HFF-Myc (cell line): ENCODE measurements at places on chromosomes 5 and 9.

DNA sequence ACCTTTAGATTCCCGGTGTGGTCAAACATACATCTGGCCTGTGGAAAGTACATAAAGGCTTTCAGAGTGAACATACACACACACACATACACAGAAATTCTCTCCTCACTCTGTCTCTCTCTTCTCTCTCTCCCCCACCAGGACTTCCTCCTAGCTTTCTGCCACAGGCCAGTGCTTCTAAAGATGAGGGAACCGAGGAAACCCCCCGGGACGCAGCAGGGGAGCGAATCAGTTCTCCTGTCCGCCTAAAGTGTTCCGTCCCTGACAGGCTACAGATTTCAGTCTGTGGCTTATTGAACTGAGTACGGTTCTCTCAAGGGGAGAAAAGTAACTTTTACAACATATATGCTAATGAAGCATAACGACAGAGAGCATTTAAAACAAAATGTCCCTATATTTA lies 75.8 kb downstream of the MED27 start:
- DNase-seq: no peak

DNA sequence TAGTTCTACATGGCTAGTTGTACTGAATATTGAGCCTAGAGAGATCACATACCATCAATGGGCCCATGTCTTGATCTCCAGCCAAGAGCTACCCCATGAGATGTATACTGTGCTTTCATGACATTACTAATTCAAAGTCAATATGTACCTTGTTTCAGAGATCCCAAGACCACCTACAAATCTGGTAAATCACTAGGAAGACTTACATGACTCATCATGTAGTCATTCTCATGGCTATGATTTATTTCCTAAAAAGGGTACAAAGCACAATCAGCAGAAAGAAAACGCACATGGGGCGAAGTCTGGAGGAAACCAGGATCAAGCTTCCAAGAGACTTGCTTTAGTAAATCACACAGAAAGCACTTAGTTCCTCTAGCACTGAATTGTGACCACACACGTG lies 103.0 kb downstream of the PCSK5 start:
- peak; percentile 63 for DNase-seq

GRCh38 chr5:158621391-158621790 lies 478.3 kb downstream of the EBF1 start:
- DNase-seq: no peak

DNA sequence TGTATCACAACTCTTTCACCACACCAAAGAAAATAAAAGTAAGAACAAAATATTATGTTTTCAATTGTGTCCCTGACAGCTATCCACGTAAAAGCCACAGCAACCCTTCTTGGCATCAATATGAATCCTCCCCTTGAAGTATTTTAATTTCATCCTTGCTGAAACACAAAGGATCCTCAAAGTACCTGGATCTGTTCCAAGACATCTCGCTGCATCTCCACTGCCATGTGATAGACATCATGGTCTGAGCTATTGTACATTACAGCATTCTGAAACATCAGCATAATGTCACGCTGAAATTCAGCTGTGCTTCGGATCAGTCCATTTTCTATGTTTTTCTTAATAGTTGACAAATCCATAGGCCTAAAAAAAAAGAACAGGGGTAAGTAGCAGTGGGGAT lies 17.7 kb downstream of the BRD8 start:
- no peak for DNase-seq

DNA sequence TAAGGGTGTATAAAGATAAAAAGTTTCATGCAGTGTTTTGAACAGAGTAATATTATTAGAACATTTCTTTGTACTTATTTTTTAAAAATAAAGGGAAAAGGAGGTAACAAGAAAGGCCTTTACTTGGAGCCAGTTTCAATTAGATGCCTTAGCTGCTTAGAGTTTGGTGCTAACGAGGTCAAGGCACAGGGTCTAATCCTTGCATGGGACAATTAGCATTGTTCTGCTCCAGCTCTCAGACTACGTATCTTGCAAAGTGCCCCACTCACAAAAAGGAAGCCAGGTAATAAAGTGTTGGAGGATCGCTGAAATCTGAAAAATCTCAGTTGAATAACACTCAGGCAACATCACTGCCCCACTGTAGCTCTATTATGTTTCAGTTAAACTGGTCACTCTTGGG lies 2011.3 kb downstream of the EFNA5 start:
- DNase-seq: no peak

DNA sequence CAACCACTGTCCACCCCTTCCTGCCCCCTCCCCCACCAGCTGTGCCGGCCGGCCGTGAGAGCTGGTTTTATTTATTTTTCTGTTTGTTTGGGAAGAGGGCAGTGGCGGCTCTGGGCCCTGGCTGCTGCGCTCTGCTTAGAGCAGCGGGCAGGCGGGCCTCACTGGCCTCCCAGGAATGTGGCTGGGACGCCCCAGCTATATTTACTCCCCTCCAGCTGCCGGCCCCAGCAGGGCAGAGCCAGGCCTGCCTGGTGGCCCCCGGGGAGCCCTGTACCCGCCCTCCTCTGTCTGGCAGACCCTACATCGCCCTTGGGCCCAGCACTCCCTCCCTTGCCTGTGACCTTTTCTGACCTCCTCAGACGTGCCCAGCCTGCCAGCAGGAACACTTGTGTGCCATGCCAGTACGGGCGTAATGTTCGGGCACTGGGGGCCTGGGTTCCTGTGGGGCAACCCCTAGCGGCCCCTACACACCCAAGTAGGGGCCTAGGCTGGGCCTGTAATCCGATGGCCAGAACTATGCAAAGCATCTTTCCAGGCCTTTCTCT lies 7.7 kb downstream of the CXXC5 start:
- DNase-seq: no peak

DNA sequence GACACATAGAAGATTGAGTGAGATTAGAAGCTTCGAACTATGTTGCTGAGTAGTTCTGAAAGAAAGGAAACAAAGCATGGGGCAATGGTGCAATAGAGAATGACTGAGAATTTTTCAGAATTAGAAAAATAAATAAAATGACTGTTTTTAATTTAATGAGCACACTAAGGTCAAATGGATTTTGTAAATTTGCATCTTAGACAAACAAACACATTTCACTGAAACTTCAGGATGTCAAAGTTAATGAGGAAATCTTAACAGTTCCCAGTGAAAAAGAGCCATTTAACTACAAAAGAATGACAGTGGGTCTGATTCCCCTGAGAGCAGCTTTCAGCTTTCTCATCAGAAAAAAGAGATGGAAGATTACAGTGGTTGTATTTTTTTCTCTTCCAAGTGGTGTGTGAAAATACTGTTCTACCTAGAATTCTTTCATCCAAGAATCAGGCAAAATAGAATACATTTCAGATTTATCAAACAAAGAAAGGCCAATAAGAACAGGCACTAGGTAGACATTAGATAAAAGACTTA lies 591.9 kb downstream of the SEMA5A start:
- DNase-seq: no peak

DNA sequence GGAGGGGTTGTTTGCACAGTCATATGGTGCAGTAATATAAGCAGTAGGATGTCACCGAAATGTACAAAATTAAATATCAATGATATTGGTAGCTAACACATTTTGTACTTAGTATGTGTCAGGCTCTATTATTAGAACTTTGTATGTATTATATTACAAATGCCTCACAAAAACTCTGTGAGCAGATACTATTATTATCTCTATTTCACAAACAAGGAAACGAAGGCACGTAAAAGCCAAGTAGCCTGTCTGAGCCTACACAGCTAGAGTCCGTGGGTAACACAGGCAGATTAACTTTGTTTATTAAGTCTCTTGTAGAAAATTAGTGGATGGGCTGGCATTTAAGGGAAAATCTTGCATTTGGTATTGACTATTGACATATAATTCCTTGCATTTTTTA lies 284.3 kb upstream of the DAB2 start:
- DNase-seq: no peak

GRCh38 chr5:143472576-143472975 lies 69.1 kb upstream of the NR3C1 start:
- DNase-seq: no peak

GRCh38 chr9:73916016-73916673 lies 581.0 kb upstream of the RORB start:
- DNase-seq: no peak

- DNase-seq: no peak
These were observed 47.0 kb upstream of the TRPM3 start for GRCh38 chr9:71168418-71168817.

- DNase-seq: no peak
These were observed 242.1 kb downstream of the ZNF608 start for GRCh38 chr5:124504081-124504916.

GRCh38 chr9:114177423-114178064 lies 22.2 kb downstream of the COL27A1 start:
- no peak for DNase-seq

DNA sequence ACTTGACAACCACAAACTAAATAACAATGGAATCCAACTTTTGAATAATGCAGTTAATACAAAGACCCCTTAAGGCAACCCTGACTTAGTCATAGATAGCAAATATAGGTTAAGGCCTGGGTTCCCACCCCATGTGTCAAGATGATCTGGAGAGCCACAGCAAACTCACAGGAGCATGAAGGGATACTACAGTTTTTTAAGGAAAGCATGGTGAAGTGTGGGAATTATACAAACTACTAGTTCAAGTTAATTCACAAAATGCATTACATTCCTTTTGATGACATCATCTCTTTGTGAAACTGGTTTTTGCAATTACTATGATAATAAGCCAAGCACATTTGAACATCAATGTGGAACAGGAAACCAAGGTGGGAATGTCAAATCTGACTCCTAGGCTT lies 50.6 kb downstream of the LHFPL2 start:
- no peak for DNase-seq

DNA sequence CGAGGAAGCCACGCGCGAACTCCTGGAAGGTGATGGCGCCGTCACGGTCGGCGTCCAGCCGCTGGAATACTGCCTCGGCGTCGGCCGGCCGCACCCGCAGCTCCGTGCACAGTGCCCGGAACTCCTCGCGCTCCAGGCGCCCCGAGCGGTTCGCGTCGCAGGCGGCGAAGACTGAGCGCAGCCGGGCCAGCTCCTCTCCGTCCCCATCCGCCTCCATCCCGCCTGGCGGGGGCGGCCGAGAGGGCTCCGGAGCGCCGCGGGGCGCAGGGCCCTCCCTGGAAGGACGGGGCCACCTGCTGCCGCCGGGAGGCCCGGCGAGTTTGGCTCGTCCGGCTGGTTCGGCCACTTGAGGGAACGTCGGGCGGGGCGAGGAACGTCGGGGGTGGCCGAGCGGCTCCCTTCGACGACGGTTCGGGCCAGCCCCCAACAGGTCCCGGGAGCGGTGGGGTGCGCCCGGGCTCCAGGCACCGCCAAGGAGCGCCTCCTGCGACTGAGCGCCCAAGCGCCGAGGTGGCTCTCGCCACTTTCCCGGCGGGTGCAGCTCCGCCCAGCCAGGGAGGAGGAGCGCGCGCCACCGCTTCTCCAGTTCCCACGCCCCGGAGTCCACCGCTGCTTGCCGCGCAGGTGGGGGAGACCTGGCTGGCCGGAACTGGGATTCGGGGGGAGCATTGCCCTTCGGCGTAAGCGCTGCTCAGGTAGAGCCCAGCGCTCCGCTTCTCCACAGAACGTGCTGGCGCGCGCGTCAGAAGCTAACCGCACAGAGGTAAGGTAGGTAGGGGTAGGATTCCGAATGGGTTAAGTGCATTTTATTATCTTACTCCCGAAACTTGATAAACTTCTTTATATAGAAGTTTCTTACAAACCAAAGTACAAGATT lies at the start of gene RASEF:
Gene RASEF (minus strand): TSS at position 492 of the 877 bp plus-strand sequence. CDS start 275 bp downstream, at position 217.
- no peak for DNase-seq

DNA sequence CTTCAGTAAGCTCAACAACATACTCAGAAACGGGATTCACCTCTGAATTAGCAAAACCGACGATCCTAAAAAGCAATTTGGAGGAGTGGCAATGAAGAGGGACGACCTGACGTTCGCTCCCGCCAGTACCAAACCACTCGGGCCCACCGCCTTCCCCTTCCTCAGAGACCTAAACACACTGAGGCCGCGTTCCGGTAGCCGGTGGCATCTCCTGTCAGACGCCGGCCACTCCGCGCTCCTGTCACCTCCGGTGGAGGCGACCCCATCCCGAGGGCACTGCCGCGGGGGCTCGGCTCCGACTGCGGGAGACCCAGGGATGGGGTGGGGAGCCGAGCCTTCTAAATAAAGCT lies 617 bp downstream of the PPP6C start:
- no peak for DNase-seq

DNA sequence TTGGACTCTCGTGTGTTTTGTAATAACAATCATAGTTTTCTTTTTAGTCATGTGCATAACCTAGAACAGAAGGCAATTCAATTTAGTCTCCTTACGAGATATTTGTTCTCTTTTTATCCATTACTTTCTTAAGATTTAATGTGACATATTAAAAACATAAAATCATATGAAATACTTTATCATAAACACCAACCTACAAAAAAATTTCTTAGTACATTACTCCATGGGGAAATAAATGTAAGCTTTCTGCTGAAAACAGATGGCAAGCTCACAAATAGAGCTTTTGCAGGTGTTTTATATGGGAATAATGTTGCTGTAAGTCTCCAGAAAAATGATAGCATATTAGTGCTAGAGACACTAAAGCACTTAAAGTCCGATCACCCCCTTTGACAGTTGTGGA lies 1035.2 kb upstream of the ARRDC3 start:
- no peak for DNase-seq

GRCh38 chr9:35769763-35770162 lies 15.7 kb upstream of the MSMP start:
- no peak for DNase-seq

DNA sequence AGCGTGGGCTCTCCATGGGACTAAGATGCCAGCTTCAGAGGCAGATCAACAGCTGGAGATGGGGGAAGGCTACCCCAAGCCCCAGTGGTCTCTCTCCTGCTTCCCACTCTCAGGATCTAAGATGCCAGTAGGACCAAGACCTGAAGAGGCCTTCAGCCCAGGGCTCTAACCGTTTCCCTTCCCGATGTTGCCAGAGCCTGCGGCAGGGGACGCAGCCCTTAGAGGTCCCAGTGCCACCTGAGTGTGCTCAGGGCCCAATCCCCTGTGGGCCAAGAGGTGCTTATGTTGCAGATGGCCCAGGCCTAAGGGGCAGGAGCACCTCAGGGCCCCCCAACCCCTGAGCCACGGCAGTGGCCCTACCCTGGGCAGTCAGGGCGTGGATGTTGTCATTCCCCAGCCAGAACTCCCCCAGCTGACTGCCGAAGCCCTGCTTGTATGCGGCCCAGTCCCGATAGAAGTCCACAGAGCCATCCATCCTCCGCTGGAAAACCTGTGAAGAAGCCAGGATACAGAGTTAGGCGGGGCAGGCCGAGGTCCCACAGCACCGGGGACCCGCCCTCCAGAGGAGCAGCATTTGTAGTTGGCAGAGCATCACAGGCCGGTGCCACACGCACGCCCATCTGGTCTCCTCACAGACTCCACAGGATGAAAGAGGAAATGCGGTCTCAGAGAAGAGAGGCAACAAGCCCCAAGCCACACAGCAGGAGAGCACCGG lies 5.4 kb downstream of the FCN1 start:
- DNase-seq: no peak

DNA sequence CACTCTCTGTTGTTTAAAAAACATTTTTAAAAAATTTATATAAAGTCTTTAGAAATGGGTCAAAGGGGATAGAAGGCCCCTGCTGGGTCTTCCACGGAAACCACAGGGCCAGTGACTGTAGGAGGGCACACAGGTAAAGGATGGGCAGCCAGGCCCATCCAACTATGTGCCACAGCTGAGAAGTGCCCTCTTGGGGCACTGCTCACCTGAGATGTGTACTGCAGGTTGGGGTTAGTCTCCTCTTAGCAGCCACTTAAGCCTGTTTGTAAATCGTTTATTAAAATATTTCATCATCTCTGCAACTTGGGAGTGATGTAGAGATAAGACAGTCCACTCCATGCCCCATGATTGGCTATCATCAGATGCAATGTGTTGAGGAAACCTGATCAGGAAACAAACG lies 222.4 kb downstream of the DIRAS2 start:
- no peak for DNase-seq

GRCh38 chr9:74036549-74037231 lies 460.4 kb upstream of the RORB start:
- no peak for DNase-seq

- DNase-seq: no peak
These were observed 607 bp downstream of the FAXDC2 start for GRCh38 chr5:154849791-154850201.
